ENCODE measurements at places on chromosomes 3 and 15.

- DNase-seq, result no peak
These were observed 141.8 kb upstream of the BNIP2 start for GRCh38 chr15:59830873-59831272.

- no peak for DNase-seq
These were observed 45.4 kb upstream of the PLXNA1 start for GRCh38 chr3:126937533-126937932.

- no peak for DNase-seq
These were observed 5.8 kb downstream of the DZIP3 start for GRCh38 chr3:108595321-108595720.

- DNase-seq, result no peak
These were observed 21.9 kb downstream of the OXNAD1 start for GRCh38 chr3:16286751-16287543.
